Stimulated activated CD8-positive, alpha-beta memory T cell treated with anti-CD3 and anti-CD28 coated beads, Interleukin-2, amount 100 ng/mL, for 48 hours (primary cell): ENCODE measurements at places on chromosomes 4 and X.

GRCh38 chrX:123425471-123425870 is 241.4 kb downstream of the GRIA3 start:
- no peak for DNase-seq

- DNase-seq = no peak
Observed at GRCh38 chr4:75634281-75634680, 4.0 kb upstream of the CDKL2 start.

DNA sequence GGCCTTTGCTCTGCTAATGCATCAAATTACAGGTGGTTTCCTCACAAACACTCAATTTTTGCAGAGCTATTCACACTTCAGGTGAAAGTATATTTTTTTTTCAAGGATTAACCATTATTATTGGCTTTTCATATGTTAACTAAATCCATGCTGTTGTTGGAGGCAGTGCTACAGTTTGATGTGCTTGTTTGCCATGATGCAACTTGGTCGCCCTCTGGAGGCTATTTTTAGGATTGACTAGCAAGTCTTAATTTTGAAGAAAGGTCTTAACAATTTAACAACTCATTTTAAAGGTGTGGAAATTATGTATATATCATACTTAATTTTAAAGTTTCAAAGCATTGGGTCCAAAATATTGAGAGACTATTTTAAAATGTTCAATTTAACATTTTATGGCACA is 168.8 kb upstream of the FAM47A start:
- no peak for DNase-seq

GRCh38 chr4:156420623-156421022 is 467.0 kb upstream of the CTSO start:
- DNase-seq = no peak

DNA sequence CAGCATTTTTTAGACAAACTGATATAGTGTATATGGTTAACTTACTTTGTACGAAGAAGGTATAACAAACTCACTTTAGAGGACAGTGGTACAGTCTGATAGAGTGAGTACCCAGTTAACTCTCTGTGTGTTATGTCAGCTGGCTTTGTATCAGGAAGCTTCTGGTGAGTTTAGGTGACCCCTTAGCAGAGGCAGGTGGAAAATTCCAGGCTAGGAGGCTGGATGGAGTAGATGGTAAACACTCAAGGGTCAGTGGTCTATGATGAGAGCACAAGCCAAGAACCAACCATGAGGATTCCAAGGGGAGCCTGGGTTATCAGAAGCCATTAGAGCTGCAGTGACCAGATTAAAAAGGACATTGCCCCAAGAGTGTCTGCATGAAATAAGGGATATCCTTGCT is 227.3 kb upstream of the CENPE start:
- DNase-seq = no peak

GRCh38 chr4:139017861-139018260 is 2.3 kb downstream of the NOCT start:
- DNase-seq = no peak

DNA sequence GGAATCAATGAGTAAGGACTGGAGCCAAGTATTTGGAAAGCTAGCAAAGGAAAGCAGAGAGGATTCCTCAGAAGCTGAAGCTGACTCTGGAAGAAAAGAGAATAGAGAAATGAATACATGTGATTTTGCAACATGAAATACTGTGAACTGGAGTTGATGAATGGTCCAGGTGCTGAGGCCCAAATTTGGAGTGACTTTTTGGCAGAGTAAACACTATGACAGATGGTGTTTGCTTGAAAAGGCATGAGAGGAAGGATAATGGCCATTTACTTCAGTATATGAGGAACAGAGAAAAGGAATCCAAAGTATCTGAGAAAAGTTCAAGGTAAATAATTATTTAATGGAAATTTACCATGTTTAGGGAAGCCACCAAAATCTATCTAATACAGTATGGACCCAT is 236.7 kb downstream of the SLITRK2 start:
- DNase-seq = no peak

DNA sequence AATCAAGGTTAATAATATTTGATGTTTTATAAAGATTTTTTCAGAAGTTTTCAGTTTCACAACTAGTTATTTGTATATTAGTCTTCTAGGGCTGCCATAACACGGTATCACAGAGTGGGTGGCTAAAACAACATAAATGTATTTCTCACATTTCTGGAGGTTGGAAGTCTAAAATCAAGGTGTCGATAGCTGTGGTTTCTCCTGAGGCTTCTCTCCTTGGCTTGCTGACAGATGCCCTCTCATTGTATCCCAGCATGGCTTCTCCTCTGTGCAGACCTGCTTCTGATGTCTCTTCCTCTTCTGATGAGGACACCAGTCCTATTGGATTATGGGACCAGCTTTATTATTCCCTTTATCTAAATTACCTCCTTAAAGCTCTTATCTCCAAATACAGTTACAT is 1456.6 kb downstream of the STIM2 start:
- no peak for DNase-seq

GRCh38 chr4:78749972-78750727 is 26.0 kb upstream of the BMP2K start:
- DNase-seq = no peak

DNA sequence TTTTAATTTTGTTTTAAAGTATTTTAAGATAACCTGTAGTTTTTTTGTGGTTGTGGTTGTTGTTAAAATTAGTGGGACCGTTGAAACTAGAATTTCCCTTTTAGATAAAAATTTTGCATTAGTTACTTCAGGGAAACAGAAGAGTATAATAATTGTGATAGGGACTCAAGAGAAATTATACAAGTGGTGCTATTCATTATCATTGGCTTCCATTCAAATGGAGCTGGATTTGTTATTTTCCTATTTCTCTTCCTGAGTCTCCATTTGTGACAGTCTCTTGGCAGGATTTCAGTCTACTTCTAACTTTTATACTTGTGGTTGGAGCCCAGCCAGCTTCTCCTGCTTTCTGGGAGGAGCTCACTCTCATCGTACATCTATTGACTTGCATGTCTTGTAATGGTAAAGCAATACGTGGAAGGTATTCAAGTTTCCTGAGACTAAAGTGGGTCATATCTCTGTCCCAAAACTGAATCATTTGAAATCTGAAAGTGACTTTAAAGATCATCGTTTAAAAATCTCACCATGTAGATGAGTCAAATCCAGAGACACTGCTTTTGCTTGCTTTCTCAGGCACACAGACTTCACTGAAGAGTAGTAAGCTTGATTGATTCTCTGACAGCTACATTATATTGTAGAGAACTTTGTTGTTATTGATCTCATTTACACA is 155.8 kb downstream of the RPA4 start:
- DNase-seq = no peak

DNA sequence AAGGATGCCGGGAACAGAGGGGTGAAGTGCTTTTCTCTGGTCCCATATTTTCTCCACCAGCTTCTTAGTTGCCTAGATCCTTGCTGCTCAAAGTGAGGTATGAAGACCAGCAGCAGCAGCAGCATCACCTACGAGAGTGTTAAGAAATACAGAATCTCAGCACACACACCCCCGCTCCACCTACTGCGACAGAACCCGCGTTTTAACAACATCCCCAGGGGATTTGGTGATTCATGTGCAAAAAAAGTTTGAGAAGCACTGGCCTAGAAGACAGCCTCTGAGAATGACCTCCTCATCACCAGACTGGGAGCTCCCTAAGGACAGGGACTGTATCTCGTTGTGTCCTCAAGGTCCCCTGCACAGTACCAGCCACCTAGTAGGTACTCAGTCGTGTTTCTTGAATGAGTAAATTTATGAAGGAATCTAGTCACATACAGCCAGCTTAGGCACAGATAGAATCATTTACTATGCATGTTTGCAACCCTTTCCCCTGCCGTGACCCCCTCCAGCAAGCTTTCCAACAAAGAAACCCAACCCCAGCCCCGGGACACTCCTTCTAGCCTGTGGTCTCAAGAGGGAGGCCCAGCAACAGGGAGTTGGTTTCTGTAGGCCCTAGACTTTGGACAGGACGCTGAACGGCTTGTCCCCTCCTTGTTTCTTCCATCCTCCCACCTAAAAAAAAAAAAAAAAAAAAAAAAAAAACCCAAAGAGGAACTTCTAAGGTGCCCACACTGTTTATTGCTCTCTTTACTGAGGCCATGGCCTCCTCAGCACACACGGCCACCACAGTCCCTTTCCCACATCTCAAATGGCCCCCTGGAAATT is 21.5 kb downstream of the RTL5 start:
- DNase-seq = no peak

DNA sequence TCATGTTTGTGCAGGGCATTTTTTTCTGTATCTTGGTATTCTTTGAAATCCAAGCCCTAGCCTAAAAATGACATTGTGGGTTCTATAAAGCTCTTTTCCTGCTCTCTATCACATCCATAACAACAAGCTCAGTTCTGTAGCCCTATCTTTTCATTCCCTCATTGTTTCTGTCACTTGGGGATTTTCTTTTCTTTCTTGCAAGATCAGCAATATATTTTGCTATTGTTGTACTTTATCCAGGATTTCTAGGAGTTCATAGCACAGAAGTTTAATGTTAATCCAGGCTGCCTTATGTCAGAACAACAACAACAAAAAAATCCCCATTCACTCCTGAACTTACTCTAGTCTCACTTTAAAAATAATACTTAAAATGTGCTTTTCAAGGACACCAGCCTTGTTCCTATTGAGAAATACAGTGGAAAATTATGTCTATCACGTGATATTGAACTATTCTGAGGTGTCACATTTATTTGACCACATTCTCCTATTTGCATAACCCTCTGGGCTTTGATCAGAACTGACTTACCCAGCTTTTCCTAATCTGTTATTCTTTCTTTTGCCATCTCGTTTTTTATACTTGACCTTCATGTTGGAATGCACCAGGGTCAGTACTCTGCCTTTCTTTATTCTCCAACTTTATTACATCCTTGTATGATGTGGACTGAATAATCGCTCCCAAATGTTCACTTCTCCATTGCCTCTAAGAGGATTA is 112.8 kb downstream of the MAGEB5 start:
- DNase-seq = no peak

GRCh38 chr4:26220696-26221095 is 100.1 kb upstream of the RBPJ start:
- DNase-seq = no peak

GRCh38 chr4:141541851-141542250 is 94.5 kb upstream of the IL15 start:
- DNase-seq = no peak

DNA sequence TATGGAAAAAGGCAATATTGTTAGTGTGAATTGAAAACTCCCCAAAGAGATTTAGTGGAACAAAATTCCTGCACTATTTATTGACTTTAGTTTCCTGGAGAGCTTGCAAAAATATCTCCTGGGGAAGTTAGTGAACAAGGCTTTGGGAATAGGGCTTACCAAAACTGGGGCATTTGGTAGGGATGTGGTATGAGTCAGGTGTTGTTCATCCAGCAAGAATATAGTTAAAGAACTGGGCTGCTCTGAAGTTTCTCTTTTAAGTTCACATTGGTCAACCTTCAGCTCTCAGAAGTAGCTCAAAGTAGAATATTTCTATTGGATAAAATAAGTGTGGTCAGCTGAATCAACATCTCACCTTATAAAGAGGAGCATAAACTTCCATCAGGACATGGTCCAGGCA is 185.0 kb downstream of the CPE start:
- DNase-seq = no peak

DNA sequence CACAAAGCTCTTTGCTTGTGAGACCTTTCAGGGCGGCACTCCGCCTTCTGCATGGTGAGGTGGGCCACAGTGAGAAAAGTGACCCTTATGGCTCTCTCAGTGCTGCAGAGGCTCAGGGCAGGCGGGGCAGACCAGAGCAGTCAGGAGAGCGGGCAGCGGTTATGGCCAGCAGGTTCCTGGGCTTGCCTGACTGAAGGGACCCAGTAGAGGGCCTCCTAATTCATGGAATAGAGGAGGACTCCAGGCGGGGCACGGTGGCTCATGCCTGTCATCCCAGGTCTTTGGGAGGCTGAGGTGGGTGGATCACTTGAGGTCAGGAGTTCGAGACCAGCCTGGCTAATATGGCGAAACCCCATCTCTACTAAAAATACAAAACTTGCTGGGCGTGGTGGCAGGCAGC is 91.4 kb downstream of the CLNK start:
- no peak for DNase-seq

- DNase-seq = no peak
Observed at GRCh38 chrX:41822892-41823291, 98.9 kb downstream of the GPR82 start.

GRCh38 chrX:155094468-155095061 is 23.3 kb downstream of the BRCC3 start:
- DNase-seq = no peak

DNA sequence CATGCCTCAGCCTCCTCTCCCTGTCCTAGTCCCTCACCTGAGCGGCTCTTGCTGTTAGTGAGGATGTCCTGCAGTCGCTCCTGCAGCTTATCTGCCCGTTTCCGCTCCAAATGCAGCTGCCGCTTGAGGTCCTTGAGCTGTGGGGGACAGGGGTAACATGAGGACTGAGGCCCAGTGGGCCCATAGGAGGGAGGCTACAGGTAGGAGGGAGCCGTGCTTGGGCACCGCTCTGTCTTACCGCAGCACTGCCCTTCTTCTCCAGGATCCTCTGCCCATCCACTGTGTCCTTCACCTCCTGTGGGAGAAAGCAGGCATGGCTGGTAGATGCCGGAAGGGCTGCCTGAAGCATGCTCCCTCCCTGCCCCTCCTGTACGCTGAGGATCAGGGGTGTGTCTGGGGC is 9.5 kb upstream of the KCND1 start:
- no peak for DNase-seq

DNA sequence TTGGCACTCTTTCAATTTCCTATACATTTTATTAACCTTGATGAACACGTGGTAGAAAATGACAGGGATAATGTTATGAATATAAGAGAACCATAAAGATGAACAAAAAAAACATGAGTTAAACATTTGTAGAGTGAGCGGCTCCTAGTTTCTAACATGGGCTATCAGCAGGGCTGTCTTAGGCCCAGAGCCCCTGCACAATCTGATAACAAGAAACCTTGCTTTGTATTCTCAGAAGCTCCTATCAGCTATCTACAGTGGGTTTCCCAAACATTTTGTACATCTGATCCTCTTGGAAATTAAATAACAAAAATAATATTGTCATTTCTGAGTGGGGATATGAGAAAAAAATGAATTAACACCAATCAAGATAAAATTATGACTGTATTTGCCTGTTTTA is 10.6 kb upstream of the RBPJ start:
- DNase-seq = no peak

DNA sequence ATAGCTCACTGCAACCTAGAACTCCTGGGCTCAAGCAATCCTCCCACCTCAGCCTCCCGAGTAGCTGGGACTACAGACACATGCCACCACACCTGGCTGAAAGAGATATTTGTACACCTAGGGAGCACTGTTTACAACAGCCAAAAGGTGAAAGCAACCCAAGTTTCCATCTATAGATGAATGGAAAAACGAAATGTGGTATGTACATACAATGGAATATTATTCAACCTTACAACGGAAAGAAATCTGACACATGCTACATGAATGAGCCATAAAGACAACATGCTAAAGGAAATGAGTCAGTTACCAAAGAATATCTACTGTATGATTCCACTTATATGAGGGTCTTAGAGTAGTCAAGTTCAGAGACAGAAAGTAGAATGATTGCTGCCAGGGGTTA is 52.2 kb downstream of the ABCG2 start:
- no peak for DNase-seq

GRCh38 chr4:174444390-174444789 is 77.9 kb downstream of the HPGD start:
- DNase-seq = no peak

GRCh38 chr4:84258905-84259830 is 239.9 kb downstream of the NKX6-1 start:
- DNase-seq = no peak
